Activated CD4-positive, alpha-beta memory T cell treated with anti-CD3 and anti-CD28 coated beads for 36 hours (primary cell): ENCODE measurements at places on chromosomes 2 and 18. TPM values are rescaled to one million over a fixed set of nuclear protein-coding genes. Genes with fewer than 3 reads are reported as not detected.
A peak's percentile ranks its signal among the peaks of the same experiment; 100 is the strongest.

DUSP19 gene
- total RNA-seq, result 2.7 TPM

MC5R gene
- total RNA-seq, result not detected

FBXO41 gene
- 15.6 TPM for total RNA-seq

STK39 gene
- total RNA-seq, result 55.4 TPM

DTNA gene
- total RNA-seq, result not detected

GRHL1 gene
- 1.1 TPM for total RNA-seq

HMSD gene
- total RNA-seq, result 18.9 TPM

CKAP2L gene
- 46.1 TPM for total RNA-seq

HOXD8 gene
- not detected for total RNA-seq

DAPL1 gene
- total RNA-seq, result not detected

GRCh38 chr2:105989070-105989469 lies 205.0 kb downstream of the UXS1 start:
- DNase-seq, result no peak

DNA sequence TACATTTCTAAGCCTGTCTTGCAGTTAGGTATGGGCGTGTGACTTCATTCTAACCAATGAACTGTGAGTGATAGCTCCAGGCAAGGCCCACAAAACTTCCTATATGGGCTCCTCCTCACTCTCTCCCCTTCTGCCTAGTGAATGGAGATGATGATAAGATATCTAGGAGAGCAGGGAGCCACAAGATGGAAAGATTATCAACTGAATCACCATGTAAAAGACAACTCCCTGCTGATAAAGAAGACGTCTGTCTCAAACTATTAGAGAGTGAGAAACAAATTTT lies 237.1 kb downstream of the GPD2 start:
- no peak for DNase-seq

DNA sequence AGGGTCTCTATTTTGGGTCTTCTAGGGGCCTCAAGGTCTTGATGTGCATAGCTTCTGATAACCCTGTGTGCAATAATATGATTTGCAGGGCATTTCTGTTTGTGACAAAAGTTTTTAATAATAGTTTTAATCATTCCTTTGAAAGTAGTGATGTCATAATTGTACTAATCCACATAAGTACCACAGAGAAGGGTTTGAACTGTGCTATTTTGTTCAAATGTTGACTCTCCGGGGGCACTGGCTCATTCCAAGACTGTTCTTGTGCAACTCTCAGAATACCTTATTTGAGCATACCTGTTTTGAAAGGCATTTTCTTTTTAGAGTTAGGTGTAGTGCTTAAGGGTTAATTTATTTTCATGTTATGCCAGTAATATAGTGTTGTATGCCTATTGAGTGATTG lies 41.6 kb downstream of the PLEKHB2 start:
- DNase-seq, result no peak

- no peak for DNase-seq
These were observed 151.4 kb downstream of the LRRTM1 start for GRCh38 chr2:80153151-80153550.

GRCh38 chr2:64716569-64716968 lies 62.9 kb upstream of the SERTAD2 start:
- DNase-seq, result no peak

DNA sequence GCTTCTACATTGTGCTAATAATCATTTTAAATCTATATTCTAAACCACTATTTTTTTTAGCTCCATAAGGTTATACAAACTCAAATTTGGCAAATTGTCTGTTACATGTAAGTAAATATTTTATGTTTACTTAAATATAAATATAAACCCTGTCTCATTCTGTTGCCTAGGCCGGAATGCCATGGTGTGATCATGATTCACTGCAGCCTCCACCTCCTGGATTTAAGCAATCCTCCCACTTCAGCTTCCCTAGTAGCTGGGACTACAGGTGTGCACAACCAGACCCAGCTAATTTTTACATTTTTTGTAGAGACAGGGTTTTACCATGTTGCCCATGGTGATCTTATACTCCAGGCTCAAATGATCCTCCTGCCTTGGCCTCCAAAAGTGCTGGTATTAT lies 124.7 kb downstream of the MEIS1 start:
- DNase-seq, result no peak

- no peak for DNase-seq
These were observed 617.0 kb upstream of the CDH2 start for GRCh38 chr18:28793901-28794300.

GRCh38 chr2:38243186-38243880 lies 133.7 kb downstream of the ATL2 start:
- DNase-seq, result no peak

GRCh38 chr2:240585101-240585500 lies 1.4 kb upstream of the CAPN10 start:
- no peak for DNase-seq

- DNase-seq, result no peak
These were observed 3.2 kb upstream of the UGT1A6 start for GRCh38 chr2:233689501-233689900.

DNA sequence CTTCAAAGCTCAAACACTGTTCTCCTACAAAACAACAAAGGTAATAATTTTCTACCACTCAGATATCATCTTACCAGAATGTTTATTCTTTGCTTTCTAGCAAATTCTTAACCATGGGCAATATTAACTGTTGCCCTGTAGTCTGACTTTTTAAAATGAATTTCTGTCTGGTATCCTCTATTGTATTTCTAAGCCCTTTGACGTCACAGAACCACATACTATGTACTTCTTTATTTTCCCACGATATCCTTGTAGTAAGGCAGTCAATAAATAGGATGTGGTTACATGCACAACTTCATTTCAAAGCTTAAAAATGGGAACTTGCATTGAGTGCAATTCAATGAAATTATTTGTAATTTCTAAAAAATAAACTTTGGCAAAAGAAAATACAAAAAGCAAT lies 58.7 kb downstream of the THADA start:
- no peak for DNase-seq

GRCh38 chr2:229910147-229910831 lies 11.5 kb downstream of the TRIP12 start:
- DNase-seq, result no peak

DNA sequence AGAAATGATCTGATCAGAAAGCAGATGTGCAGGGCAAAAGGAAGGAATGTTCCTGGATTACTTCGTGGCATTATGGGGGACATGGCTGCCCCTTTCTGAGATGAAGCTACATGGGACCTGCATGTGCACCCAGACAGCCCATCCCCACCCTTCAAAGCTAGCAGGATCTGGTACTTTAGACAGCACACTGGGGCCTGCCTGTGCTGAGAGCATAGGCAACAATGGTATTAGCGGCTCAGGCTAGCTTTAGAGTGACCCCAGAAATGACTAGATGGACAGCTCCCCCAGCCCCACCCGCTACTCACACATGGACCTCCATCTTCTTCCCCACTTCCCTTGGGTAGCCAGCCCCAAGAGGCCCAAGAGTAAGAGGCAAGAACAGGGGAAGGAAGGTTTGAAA lies 61.5 kb upstream of the NFE2L2 start:
- no peak for DNase-seq

GRCh38 chr2:201235860-201236811 lies 24.2 kb upstream of the CASP8 start:
- peak; percentile 56 for DNase-seq

DNA sequence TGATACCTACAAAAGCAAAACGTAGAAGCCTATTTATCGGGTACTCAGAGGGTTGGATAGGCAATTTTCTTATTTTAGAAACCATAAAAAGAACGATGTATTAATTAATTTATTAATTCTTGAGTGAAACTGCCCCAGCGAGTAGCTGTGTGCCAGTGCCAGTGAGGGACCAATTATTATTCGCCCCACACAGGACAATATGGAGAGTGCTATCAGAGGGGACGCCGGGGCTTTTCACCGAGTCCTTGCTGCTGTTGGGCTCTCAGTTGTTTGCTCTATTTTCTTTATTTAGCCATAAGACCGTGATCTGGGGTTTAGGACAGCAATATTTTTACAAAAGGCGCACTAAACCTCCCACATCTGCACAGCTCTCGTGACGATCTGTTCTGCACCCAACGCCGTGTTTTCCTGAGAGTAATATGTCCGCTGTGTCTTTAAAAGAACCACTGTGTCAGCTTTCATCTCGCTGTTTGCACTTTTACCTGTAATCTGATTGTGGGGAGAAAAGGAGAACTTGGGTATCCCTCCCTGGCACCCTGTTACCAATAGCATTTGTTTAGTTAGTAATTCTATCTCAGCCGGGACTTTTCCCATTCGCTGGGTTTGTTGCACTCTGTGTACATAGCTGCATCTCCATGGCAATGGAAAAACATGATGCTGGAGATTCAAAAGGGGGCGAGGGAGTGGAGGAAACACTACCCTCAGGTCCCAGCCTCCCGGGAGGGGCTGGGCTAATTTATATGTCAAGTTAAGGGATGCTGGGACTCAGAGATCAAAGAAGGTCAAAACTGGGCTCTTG lies 30.1 kb upstream of the ZNF516 start:
- DNase-seq, result no peak

DNA sequence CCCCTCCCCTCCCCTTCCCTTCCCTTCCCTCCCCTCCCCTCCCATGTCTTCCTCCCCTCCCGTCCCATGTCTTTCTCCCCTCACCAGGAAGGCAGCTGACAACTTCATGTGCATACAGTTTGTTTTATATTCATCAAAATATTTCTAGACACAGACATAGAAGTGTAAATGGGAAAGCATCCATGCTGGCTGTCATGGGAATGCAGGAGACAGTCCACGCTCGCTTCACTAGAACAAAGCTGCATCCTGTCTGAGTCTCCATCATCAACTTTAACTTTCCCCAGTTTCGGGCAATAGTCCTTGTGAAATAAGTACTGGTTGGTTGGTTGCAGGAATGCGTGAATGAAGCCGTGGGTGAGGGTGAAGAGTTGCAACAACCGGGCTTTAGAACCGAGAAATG lies 226.9 kb downstream of the DCDC2C start:
- no peak for DNase-seq

- DNase-seq, result no peak
These were observed 188.1 kb downstream of the ZEB2 start for GRCh38 chr2:144331674-144332355.

GRCh38 chr2:236879416-236879963 lies 206.2 kb upstream of the COPS8 start:
- DNase-seq, result no peak

GRCh38 chr18:57771193-57771592 lies 31.9 kb downstream of the ATP8B1 start:
- no peak for DNase-seq

DNA sequence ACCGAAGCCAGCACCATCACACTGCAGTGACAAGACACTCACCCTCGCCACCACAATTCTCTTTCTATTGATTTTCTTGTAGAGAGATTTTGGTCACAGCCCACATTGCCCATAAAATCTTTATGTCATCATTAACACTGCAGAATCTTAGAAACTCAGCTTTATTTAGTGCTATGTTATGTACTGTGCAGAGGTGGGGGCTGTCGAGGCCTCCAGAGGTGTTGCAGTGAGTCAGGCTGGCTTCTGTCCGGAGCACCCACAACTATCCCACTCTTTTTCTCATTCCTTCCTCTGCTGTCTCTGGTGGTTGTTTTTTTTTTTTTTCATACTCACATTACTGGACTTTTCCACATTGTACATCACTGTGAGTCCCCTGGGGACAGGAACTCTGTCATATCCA lies 677.4 kb upstream of the HS6ST1 start:
- DNase-seq, result no peak

- no peak for DNase-seq
These were observed 90.9 kb downstream of the RAPGEF4 start for GRCh38 chr2:172826522-172826921.

GRCh38 chr18:75291460-75291859 lies 80.9 kb downstream of the TSHZ1 start:
- no peak for DNase-seq

DNA sequence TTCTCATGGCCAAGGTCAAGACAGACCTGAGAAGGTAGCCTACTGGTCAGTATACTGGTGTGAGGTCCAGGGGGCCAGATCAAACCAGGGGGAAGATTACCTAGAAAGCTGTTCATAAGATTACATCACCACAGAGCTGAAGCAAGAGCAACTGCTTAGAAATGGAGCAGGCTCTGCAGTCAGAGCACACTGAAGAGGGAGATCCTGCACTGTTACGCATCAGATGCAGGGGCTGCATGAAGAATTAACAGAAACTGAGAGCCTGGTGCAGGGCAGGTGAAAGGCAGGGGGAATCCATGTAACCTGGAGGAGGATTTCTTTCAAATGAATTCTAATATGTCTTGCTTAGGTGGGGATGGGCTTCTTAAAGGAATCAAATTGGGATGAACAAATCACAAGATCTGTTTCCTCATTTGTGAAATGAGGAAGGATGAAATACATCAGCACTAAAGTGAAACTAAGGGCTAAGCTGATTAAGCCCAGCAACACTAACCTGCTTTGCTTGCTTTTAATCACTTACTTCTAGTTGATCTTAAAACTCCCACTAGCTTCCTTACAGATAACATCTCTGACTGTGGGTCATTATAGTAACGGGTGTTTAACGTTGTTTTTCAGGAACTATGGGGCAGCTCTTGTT lies 74.3 kb upstream of the ADAM23 start:
- no peak for DNase-seq

- DNase-seq, result no peak
These were observed 240.1 kb upstream of the VRK2 start for GRCh38 chr2:57806449-57806968.

GRCh38 chr18:56162311-56163265 lies 475.8 kb downstream of the TXNL1 start:
- DNase-seq, result no peak

DNA sequence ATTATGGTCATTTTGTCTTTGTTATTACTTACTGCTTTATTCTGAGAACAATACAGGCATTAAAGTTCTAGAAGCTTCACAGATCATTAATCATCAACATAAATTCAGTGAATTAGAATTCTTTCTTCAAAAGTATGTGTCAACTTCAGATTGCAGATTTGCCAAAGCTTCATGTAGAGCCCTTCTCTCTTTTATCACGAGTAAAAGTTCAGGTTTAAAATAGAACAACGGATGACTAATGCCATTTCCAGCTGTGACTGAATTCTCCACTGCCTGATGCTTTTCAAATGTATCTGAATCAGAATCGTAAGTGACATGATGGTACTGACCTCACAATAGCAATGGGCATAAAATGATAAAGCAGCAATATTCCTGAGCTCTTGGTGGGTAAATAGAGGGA lies 116.0 kb downstream of the ABCA12 start:
- no peak for DNase-seq

- no peak for DNase-seq
These were observed 30.9 kb upstream of the LRRTM1 start for GRCh38 chr2:80335411-80335810.

DNA sequence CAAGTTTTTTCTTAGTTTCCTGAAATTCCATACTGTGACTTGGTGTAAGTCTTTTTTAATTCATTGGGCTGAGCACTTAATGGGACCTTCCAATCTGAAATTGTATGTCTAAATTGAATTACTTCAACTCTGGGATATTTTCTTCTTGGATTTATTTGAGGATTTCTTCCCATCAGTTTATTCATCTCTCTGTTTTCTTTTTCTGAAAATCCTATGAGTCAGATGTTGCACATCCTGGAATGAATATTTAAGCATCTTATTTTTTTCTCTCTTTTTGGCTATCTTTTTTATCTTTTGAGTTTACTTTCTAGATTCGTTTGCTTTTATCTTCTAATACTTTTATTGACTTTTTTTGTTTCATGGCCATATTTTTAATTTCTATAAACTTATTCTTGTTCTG lies 55.4 kb upstream of the ACYP2 start:
- DNase-seq, result no peak

- DNase-seq, result no peak
These were observed 7.2 kb upstream of the DAW1 start for GRCh38 chr2:227864161-227864756.
